Memory B cell (primary cell): ENCODE measurements at places on chromosomes 2 and 18.
A peak's percentile ranks its signal among the peaks of the same experiment; 100 is the strongest.

DNA sequence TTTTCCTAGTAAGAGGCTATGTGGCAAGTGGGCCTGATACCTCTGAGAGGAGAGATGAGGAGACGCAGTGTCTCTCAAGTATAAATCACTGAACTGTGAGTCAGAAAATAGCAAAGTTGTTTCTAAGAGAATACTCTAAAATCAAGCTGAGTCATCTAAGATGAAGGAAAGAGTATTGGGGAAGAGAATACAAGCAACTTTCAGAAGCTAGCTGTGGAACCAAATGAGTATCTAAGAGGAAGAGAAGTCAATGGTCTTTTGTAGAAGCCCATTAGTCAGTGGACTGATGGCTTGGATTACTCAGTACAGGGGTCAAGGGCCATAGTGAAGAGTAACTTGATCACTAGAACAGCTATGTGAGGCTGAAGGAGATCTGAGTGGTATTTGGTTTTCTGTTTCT is 2.7 kb upstream of the DCC start:
- H3K36me3 ChIP-seq: no peaks in the 10 kb centered on the region
- no peak overlapping the region for H3K27ac ChIP-seq
- no peak overlapping the region for H3K4me3 ChIP-seq
- no peak for DNase-seq
- peaks cover 2% of the 10 kb centered on the region for H3K4me1 ChIP-seq

GRCh38 chr2:219116776-219117646 is 43.6 kb downstream of the NHEJ1 start:
- peaks cover 6% of the 10 kb centered on the region for H3K36me3 ChIP-seq
- peaks cover 17% of the 10 kb centered on the region for H3K4me1 ChIP-seq
- no peak overlapping the region for H3K4me3 ChIP-seq
- H3K27me3 ChIP-seq: no peaks in the 10 kb centered on the region
- no peak overlapping the region for H3K27ac ChIP-seq
- no peak for DNase-seq

- H3K27me3 ChIP-seq: peaks cover 1% of the 10 kb centered on the region
- no peak overlapping the region for H3K4me3 ChIP-seq
- H3K4me1 ChIP-seq: no peaks in the 10 kb centered on the region
- H3K36me3 ChIP-seq: no peaks in the 10 kb centered on the region
These were observed 83.0 kb upstream of the SOX11 start for GRCh38 chr2:5609201-5609600.

DNA sequence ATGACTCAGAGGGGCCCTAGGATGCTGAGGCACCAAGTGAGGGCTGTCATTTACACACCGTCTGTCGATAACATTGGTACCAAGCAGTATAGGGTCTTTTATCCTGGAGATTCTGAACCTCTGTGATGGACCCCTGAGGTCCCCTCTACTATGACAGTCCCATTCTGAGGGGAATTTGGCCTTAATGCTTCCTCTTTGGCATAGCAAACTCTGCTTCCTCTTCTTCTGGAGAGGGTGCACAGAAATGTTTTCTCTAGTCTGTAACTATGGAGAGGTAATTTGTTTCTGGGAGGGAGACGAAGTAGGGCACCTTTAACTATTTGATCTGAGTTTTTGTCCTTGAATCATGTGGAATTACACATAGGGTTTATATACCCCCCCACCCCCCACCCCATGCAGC is 44.8 kb downstream of the INPP4A start:
- no peaks in the 10 kb centered on the region for H3K27me3 ChIP-seq
- H3K4me1 ChIP-seq: peaks cover 23% of the 10 kb centered on the region
- peaks cover 3% of the 10 kb centered on the region for H3K36me3 ChIP-seq
- H3K4me3 ChIP-seq: no peak overlapping the region
- DNase-seq: no peak

DNA sequence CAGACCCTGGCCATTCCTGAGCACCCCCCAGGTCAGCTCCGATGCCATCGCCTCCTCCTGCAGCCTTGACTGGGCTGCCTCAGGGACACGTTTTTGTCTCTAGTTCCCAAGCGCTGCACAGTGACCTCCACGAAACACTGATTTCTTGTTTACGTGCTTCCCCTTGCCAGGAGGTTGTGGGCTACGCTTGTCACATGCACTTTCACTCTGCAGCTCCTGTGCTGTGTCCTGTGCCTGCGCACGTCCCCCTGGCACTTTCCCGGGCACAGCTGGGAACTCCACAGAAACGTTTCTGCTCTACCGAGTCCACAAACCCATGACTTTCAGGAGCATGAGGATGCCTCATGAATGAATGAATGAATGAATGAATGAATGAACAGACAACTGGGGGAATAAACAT is 160.6 kb downstream of the LAMA1 start:
- H3K27ac ChIP-seq: no peak overlapping the region
- no peaks in the 10 kb centered on the region for H3K36me3 ChIP-seq
- no peaks in the 10 kb centered on the region for H3K4me1 ChIP-seq
- no peaks in the 10 kb centered on the region for H3K27me3 ChIP-seq
- no peak for DNase-seq
- H3K4me3 ChIP-seq: no peak overlapping the region

DNA sequence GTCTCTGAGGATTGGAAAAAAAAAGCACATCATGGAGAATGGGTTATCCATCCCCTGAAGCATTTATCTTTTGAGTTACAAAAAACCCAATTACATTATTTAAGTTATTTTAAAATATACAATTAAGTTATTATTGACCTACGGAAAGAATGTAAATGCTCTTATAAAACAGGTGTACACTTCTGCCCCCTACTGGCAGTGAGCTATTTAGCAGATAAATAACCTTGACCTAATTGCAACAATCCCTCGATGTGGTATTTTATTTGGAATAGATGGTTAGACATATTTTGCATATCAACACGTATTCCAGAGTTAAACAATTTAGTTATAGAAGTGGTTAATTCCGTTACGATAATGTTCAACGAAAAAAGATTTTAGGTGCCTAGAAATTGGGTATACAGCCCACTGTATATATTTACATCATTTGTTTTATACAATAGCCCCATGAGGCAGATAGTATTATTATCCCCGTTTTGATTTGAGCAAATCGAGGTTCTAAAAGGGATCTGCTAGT is 9.1 kb upstream of the DAW1 start:
- DNase-seq: no peak
- no peak overlapping the region for H3K4me3 ChIP-seq
- H3K27me3 ChIP-seq: peaks cover 7% of the 10 kb centered on the region
- H3K36me3 ChIP-seq: no peaks in the 10 kb centered on the region
- no peak overlapping the region for H3K27ac ChIP-seq
- H3K4me1 ChIP-seq: no peaks in the 10 kb centered on the region

GRCh38 chr2:188561473-188561979 is 269.9 kb downstream of the GULP1 start:
- no peak overlapping the region for H3K4me3 ChIP-seq
- DNase-seq: no peak
- no peaks in the 10 kb centered on the region for H3K4me1 ChIP-seq

- H3K27ac ChIP-seq: no peak overlapping the region
- no peak overlapping the region for H3K4me3 ChIP-seq
- H3K27me3 ChIP-seq: peaks cover 1% of the 10 kb centered on the region
These were observed 91.1 kb upstream of the TMEM200C start for GRCh38 chr18:5986257-5986931.

- H3K4me1 ChIP-seq: no peaks in the 10 kb centered on the region
- peaks cover 7% of the 10 kb centered on the region for H3K27me3 ChIP-seq
- no peak for DNase-seq
These were observed 213.6 kb upstream of the CELF4 start for GRCh38 chr18:37779220-37779619.

DNA sequence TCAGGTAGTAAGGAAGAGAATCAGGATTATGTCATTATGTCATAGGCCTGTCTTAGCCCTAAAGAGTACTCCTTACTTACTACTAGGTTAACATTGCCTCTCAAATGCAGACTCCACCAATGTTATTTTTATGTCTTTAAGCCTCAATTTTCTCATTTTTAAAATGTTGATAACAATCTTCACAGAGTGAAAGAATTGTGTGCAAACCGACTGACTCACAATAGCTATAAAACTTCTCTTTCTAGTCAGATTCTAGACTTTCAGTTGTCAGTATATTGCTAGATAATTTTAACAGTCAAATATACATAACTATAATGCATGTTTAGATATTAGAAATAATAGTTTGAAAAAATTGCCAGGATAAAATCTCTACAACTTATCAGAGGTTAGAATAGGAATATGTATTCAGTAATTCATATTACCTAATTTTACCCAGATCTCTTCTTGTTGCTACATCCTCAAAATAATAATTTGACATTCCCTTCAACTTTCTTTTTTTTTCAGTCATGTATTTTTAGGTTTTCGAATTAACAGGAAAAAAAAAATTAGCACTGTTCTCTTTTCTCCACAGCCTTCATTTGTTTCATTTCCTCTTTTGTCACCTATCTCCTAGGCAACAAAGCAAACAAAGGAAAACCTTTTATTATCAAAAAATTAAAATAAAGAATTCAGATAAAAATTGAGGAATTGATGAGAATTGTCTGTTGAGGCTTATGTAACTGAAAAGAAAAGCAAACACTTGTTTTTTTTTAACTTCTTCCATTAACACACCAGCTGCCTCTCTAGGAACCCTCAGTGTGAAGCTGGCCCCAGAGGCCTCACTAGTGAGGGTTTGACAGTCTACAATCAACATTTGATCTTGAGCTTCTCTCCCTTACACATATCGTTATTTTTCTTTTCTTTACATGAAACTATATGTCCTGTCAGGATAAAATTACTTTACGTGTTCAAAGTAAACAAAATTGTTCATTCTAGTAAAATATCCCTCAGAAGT is 279.0 kb downstream of the CALCRL start:
- H3K4me3 ChIP-seq: no peak overlapping the region
- DNase-seq: peak; percentile 3
- H3K4me1 ChIP-seq: peaks cover 9% of the 10 kb centered on the region
- peak overlapping the region; percentile 81 for H3K27ac ChIP-seq
- H3K36me3 ChIP-seq: no peaks in the 10 kb centered on the region

GRCh38 chr18:41461114-41461513 is 493.9 kb upstream of the PIK3C3 start:
- no peak overlapping the region for H3K27ac ChIP-seq
- H3K4me1 ChIP-seq: no peaks in the 10 kb centered on the region
- DNase-seq: no peak

- no peak for DNase-seq
- peak overlapping the region; percentile 91 for H3K27ac ChIP-seq
- H3K4me3 ChIP-seq: no peak overlapping the region
These were observed 17.8 kb downstream of the ARHGAP15 start for GRCh38 chr2:143146815-143147530.

- H3K4me1 ChIP-seq: no peaks in the 10 kb centered on the region
- no peak for DNase-seq
- peaks cover 21% of the 10 kb centered on the region for H3K27me3 ChIP-seq
- H3K4me3 ChIP-seq: no peak overlapping the region
- H3K36me3 ChIP-seq: no peaks in the 10 kb centered on the region
These were observed 301.8 kb downstream of the TRIB2 start for GRCh38 chr2:13018490-13018889.

DNA sequence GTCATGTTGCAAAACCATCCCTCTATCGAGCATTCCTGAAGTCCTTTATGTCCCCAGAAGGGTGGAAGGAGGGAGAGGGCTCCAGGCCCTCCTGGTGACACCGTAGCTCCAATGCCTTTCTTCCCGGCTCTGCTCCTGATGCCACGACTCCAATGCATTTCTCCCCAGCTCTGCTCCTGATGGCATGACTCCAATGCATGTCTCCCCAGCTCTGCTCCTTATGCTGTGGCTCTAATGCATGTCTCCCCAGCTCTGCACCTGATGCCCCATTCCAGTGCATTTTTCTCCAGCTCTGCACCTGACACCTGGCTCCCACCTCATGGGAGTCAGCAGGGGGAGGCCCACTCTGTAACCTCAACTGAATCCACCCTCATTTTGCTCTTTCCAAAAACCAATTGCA is 153.0 kb upstream of the SALL3 start:
- H3K27me3 ChIP-seq: peaks cover 4% of the 10 kb centered on the region
- DNase-seq: no peak
- peaks cover 2% of the 10 kb centered on the region for H3K4me1 ChIP-seq
- H3K4me3 ChIP-seq: no peak overlapping the region
- no peaks in the 10 kb centered on the region for H3K36me3 ChIP-seq

- H3K36me3 ChIP-seq: peaks cover 30% of the 10 kb centered on the region
- no peak overlapping the region for H3K27ac ChIP-seq
- H3K4me1 ChIP-seq: peaks cover 25% of the 10 kb centered on the region
- H3K27me3 ChIP-seq: no peaks in the 10 kb centered on the region
These were observed 76.9 kb downstream of the LDAH start for GRCh38 chr2:20745924-20746555.

- no peak overlapping the region for H3K27ac ChIP-seq
- no peaks in the 10 kb centered on the region for H3K27me3 ChIP-seq
- H3K36me3 ChIP-seq: peaks cover 49% of the 10 kb centered on the region
- DNase-seq: no peak
- no peak overlapping the region for H3K4me3 ChIP-seq
These were observed 134.5 kb downstream of the NCK2 start for GRCh38 chr2:105879106-105879802.

- no peaks in the 10 kb centered on the region for H3K27me3 ChIP-seq
- H3K36me3 ChIP-seq: peaks cover 2% of the 10 kb centered on the region
- no peak overlapping the region for H3K27ac ChIP-seq
- no peak for DNase-seq
- H3K4me3 ChIP-seq: no peak overlapping the region
These were observed 188.2 kb downstream of the PRKCE start for GRCh38 chr2:45839508-45840251.

- H3K4me1 ChIP-seq: peaks cover 2% of the 10 kb centered on the region
- H3K4me3 ChIP-seq: no peak overlapping the region
- no peaks in the 10 kb centered on the region for H3K36me3 ChIP-seq
These were observed 32.1 kb downstream of the HJURP start for GRCh38 chr2:233822101-233822771.

DNA sequence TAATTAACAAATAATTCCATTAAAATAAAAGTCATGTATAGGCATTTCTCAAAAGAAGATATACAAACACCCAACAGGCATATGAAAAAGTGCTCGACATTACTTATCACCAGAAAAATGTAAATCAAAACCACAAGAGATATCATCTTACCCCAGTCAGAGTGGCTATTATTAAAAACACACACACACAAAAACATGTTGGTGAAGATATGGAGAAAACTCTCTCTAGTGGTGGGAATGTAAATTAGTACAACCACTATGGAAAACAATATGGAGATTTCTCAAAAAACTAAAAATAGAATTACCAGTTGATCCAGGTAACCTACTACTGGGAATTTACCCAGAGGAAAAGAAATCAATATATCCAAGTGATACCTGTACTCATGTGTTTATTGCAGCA is 966.3 kb upstream of the POU3F3 start:
- H3K27ac ChIP-seq: no peak overlapping the region
- no peak for DNase-seq
- H3K4me3 ChIP-seq: no peak overlapping the region
- no peaks in the 10 kb centered on the region for H3K4me1 ChIP-seq

DNA sequence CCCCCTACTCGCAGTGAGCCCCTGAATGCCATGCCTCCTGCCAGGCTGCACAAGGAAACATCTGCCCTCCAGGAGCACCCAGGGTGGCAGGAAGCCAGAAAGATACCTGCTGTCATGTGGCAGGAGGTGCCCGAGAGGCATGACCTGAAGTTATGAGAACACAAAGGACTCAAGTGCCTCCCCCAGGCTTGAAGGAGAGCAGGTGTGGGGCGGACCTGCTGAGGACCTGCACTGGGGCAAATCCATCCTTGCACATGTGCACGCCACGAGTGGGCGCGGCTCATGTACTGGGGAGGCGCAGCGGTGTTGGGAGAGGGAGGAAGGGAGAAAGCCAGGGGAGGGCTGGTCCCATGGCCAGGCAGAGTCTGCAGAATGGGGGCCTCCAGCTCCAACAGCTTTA is 26.9 kb downstream of the SDC1 start:
- H3K4me1 ChIP-seq: no peaks in the 10 kb centered on the region
- H3K27me3 ChIP-seq: peaks cover 6% of the 10 kb centered on the region
- no peak overlapping the region for H3K27ac ChIP-seq
- no peaks in the 10 kb centered on the region for H3K36me3 ChIP-seq
- no peak for DNase-seq

- DNase-seq: no peak
- no peak overlapping the region for H3K4me3 ChIP-seq
- H3K36me3 ChIP-seq: no peaks in the 10 kb centered on the region
- no peaks in the 10 kb centered on the region for H3K4me1 ChIP-seq
- no peaks in the 10 kb centered on the region for H3K27me3 ChIP-seq
These were observed 307.1 kb upstream of the PIK3C3 start for GRCh38 chr18:41647914-41648313.
